ENCODE measurements at places on chromosomes 6 and 20.
A peak's percentile ranks its signal among the peaks of the same experiment; 100 is the strongest.

DNA sequence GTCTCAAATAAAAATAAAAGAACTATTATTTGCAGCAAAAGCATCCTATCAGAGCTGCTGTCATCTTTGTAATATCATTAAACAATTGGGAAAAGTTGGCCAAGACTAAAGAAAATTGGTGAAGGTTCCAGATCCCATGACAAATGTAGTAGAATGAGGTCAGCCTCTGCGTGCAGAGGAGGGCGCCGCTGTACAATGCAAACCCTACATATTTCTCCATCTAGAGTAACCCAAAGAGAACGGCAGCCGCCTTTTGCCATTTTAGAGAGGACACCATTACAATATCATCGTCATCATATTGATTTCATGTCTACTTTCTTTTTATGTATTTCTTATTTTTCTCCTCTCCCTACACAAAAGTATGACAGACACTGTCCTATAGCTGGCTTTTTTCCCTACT lies 59.5 kb downstream of the ZMYND8 start:
- no peak for DNase-seq

DNA sequence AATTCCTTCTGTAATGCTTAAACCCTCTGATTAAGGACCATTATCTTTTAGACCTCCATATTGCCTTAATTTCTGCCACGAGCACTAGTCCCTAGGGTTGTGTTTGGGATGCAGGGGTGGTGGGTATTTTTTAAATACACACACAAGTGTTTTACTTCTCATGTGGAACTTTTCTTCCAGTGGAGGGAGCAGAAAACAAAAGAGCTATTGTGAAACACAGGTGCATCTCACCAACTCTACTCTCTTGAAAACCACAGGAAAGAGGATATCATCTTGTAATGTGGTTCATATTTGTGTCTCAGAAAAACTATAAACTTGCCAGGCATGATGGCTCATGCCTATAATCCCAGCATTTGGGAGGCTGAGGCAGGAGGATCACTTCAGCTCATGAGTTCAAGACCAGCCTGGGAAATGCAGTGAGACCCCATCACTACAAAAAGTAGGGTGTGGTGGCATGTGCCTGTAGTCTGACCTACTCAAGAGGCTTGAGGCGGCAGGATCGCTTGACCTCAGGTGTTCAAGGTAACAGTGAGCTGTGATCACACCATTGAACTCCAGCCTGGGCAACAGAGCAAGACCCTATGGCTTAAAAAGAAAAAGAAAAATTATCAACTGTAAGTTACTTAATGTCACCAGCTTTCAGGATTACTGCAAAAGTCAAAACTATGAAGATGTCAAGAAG lies 37.3 kb downstream of the MRS2 start:
- no peak for DNase-seq

GRCh38 chr6:53437557-53438202 lies 88.9 kb upstream of the ELOVL5 start:
- peak; percentile 68 for DNase-seq

DNA sequence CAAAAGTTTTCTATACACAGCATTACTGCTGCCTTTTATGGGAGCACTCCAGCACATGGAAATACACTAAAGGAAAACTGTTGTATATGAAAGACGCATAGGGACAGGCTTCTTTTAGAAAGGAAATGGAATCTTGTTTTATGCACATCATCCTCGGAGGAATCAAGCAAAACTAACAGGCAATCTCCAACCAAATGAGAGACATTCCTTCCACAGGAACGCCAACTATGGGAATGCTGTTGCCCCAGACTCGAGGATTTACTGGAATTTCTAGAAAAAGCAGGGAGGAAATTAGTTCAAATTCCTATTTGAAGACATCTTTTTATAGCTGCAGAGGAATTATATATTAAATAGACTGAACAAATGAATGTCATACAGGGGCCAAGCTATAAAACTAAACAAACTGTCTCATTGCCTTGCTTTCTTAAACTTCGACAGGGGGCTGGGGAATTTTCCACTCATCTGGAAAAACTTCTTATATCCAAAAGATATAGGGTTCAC lies 52.2 kb downstream of the LYRM4 start:
- DNase-seq = no peak

DNA sequence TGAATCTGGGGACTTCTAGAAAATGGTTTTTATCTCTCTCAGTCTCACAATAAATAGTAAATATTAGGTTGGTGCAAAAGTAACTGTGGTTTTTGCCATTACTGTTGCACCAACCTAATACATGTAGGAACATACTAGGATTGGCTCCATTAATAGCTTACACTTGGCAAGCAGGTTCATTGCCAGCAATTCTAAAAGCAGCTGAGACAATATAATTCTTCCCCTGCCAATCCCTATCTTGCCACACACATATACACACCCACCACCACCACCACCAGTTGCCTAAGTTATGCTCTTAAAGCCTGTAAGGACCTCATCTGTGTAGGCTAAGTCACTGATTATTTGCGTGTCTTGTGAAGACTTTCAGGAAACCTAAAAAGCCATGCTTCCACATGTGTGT lies 145.1 kb downstream of the KIF16B start:
- DNase-seq = no peak

DNA sequence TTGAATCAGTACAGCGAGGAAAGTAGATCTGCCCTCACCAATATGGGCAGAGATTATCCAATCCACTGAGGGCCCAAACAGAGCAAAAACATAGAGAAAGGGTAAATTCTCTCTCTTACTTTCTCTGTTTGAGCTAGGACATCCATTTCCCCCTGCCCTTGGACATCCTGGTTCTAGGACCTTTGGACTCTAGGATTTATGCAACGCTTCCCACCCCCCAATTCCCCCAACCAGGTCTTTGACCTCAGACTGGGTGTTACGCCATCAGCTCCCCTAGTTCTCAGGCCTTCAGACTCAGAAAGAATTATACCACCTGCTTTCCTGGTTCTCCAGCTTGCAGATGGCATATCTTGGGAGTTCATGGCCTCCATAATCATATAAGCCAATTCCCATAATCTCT lies 10.2 kb upstream of the B3GAT2 start:
- no peak for DNase-seq

DNA sequence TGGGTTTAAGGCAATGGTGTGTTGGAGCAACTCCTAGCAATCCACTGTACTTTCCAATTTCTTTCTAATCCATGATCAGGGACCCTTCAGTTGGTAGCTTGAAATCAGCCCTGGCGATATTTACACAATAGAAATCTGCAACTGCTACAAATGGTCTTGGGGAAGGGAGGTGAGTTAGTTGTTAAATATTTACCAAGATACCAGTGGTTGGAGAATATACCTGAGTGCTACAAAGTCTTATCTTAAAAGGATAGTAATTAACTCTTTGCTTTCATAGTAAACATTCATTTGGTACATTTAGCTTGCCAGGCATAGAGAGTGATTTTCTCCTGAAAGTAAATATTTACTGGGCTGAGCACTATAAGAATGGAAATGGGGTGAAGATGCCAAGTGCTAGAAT lies 568.2 kb downstream of the BCKDHB start:
- no peak for DNase-seq

DNA sequence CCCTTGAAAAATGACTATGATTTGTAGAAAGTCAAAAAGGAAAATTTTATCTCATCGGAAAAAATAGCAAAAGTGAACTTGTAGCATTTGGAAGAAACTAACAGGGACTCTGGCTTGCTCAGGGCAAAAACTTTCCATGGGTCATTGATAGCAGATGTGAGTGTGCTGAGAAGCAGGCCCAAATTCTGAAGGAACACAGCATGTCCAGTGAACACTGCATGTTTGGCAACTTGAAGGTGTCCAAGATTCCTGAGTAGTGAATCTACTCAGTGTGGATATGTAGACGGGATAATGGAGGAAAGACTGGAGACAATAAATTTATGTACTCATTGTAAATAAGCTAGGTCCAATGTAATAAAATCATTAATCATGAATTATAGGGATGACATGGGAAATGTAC lies 8.2 kb downstream of the SLC17A2 start:
- no peak for DNase-seq

DNA sequence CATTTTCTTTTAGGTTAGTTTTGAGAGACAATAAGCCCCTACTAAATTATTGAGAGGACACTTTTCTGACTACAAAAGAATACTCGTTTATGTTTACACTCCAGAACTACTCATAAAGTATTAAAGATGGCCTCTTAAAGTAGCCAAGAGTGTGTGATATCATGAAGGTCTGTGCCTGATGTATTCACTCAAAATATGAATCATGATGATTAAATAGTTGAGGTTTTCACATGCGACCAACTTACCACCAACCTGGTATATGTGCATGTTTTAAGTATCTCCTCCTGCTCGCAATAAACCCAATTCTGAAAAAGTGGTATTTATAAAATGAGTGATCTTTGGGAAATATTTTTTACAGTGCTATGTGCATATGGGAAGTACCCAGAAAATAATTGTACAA lies 43.9 kb downstream of the IL20RA start:
- no peak for DNase-seq

DNA sequence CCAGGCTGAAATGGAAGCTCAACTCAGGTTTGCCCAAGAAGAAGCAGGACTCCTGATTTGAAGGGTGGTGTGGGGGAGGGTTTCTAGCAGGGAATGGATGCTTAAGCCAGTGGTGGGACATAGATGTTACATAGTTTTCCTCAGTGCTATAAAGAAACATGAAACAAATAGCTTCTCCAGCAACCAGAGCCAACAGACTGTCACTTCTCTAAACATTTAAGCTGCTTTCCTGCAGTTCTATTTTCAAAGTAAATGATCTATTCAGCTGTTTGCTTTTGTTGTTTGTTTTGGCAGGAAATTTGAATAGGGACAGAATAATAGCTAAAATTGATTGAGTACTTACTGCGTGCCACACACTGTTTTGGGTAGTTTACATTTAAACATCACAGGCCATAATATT lies 169.0 kb downstream of the UST start:
- peak; percentile 12 for DNase-seq

GRCh38 chr20:16574656-16575355 lies 1.6 kb upstream of the KIF16B start:
- DNase-seq = no peak

GRCh38 chr6:2471472-2471871 lies 226.1 kb upstream of the GMDS start:
- no peak for DNase-seq

GRCh38 chr6:5763407-5763806 lies 243.3 kb downstream of the NRN1 start:
- no peak for DNase-seq

GRCh38 chr20:62493886-62494285 lies 18.1 kb upstream of the GATA5 start:
- no peak for DNase-seq

DNA sequence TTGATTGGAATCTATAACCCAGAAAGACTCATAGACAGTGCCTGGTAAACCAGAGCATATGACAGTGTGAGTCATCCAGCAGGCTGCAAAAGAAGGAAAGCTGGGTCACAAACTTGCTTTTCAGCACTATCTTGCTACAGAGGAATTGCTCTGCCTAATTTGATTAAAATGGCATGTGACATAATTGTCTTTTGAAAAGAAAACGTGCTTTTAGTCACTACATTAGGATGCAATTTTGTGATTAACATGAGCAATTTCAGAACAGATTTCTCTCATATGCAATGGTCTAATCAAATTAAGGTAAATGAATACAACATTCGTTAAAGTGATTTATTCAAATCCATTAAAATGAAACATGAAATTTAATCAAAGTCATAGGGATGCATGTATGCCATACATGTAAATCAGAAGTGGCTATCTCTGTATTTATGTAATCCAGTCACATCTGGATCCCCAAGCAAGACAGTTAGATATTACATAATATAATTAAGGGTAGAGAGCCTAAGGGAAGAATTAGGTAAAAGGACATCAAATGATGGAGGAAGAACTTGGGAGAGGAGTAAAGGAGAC lies 400.0 kb upstream of the HTR1E start:
- no peak for DNase-seq

DNA sequence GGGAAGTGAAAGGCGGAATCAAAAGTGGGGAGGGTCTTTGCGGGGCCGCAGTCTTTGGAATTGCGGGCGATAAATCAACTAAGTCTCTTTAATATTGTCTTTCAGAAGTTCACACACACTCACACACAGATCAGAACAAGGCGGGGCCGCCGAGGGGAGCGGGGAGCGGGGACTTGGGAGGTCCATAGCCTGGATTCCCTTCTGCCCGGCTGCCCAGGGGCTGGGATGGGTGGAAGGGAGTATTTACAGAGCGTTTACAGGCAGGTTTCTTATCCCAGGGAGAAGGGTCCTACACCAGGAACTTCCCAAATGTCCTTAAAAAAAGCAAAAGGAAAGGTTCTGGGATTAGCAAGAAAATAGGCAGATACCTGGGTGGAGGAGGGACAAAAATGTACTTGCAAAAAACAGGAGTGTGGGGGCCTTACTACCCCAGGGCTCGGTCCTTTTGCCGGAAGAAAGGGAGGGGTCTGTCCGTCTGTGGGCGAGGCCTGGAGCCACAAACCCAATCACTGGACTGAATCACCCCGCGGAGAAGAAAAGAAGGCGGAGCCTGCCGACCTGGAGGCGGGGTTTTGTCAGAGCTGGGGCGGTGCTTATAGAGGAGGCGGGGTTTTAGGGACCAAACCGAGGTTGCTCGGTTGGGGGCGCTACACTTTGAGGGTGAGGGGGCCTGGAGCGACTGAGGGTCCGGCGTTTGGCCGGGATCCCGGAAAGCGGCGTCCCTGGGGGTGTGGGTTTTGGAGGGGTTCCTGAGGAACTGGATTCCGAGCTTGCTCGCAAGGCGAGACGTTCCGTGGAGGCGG lies 3.2 kb downstream of the PRRT1 start:
- DNase-seq = no peak

- DNase-seq = no peak
These were observed 107.9 kb upstream of the KCNK16 start for GRCh38 chr6:39430446-39430845.

- no peak for DNase-seq
These were observed 64.1 kb downstream of the LRRC1 start for GRCh38 chr6:53858913-53859312.

DNA sequence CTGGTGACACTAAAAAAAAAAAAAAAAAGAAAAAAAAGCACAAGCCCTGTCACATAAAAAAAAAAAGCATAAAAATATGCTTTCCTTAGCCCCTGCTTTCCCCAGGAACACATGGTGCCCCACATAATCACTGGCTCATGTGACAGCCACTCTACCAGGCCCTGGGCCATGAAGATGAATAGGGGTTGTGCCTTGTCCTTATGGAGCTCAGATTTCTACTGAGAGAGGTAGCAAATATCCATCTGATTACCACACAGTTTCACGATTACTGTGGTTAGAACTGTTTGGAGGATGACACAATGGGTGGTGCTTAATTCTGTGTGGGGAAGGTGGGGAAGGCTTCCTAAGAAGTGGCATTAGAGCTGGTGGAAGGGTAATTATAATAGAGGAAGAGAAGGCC lies 9.3 kb downstream of the RAET1E start:
- no peak for DNase-seq

- DNase-seq = no peak
These were observed 282.7 kb downstream of the TBC1D7 start for GRCh38 chr6:13045676-13046075.

DNA sequence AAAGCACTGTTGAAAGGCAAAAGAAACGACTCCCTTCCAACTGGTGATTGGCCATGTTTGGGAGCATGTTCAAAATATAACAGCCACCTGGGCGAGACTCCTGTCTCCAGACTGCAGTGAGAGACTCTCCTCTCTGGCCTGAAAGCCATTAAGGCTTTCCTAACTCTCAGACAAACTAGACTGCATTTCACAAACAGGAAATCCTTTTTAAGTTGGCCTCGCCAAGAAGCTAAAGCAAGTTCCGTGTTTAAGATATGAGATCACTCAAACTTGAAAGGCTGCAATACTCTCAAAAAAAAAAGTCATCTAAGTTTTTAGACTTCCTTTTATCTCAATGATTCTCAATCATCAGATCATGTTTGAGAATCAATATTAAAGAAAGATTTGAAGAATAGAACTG lies 117.0 kb downstream of the TFAP2A start:
- no peak for DNase-seq

GRCh38 chr6:74277777-74278186 lies 581.8 kb downstream of the CD109 start:
- DNase-seq = no peak
